WERI-Rb-1 (cell line): ENCODE measurements at places on chromosomes 16 and 17.

DNA sequence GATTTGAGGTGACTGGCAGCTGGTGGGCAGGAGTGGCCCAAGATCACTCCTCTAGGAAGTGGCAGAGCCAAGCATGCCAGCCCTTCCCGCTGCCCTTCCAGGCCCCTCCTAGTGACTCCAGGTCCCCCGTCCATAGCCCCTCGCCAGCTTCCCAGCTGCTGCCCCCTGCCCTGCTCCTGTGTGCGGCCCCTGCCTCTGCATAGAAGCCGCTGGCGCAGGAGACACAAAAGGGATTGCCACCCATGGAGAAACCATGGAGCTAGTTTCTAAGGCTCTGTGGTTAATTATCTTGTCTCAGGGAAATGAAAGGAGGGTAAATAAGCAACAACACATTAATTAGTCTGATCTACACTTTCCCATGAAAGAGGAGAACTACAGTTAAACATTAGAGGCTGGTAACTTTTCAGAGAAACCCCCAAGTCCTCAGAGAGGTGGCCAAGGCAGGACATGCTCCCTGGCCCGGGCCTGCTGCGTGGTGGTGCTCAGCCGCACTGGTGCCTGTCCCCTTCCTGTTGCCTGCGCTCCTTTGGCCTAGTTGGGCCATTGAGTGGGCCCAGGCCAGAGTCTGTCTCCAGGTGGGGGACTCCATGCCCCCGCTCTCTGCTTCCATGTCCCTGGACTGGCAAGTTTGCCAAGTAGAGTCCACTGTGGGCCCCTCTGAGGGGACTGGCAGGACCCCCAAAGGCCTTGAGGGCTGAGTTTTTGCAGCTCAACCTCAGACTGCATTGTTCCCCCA, 65.2 kb downstream of the PRMT7 start:
- DNase-seq: no peak

- no peak for DNase-seq
Observed at GRCh38 chr16:25501530-25502255, 190.1 kb upstream of the HS3ST4 start.

DNA sequence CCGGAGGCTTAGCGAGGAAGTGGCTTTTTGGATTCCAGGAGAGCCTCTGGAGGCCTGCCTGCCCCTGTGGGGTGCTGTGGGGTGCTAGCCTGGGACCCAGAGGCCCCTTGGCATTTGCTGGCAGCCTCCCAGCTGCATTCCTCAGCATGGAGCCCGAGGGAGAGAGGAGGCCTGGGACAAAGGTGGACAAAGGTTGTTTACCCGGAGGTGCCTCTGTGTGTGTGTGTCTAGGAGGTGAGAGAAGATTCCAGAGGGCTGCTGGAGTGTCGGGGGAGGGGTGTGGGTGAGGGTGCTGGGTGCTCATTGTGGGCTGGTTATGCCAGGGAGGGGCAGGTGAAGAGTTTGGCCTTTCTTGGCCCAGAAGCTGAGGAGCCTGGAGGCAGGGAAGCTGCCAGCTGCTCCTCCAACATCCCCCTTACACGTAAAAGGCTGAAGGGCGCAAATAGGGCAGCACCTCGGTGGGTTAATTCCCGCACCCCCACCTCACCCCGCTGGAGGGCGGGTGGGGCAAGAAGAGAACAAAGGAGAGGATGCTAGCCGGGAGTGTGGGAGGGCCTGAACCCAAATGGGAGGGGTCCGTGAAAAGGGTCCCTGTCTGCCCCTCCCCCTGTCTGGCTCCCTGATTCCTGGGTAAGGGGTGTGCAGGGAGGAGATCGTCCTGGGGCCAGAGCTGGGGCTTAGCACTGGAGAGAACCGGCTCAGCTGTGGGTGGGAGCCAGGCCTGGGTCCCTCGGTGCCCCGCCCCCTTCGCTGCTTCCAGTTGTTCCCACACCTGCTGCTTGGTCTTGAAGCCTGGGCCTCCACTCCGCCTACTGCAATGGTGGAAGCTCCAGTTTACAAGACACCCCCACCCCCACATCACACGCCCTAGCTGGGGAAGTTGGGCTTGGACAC, 9.9 kb downstream of the HEXIM2 start:
- peak; percentile 72 for DNase-seq

DNA sequence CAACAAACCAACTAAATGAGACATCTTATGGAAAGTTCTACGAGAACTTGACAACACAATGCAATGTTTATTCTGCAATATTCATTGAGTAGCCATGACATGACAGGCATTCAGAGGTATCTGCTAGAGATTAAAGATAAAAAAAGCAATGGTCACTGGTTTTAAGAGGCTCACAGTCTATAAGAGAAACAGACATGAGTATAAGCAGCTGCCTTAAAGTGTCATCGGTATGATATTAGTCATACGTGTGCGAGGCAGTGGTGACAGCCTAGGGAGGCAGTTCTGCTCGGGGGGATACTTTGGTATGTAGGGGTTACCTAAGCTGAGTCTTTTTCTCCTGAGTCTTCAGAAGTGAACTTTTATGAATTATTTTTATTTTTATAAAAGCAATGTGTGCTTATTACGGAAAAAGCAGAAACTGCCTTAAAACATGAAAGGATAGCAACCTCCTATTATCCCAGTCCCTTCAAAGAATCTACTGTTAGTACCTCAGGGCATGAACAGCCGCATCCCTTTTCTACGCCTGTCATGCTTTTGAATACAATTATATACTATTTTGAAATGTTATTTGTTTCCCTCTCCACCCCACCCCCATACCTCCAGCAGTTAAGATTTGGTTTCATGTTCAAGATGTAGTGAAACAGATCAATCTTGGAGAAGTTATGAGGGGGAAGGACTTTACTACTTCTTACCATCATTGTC, 7.7 kb downstream of the ST6GALNAC1 start:
- no peak for DNase-seq

DNA sequence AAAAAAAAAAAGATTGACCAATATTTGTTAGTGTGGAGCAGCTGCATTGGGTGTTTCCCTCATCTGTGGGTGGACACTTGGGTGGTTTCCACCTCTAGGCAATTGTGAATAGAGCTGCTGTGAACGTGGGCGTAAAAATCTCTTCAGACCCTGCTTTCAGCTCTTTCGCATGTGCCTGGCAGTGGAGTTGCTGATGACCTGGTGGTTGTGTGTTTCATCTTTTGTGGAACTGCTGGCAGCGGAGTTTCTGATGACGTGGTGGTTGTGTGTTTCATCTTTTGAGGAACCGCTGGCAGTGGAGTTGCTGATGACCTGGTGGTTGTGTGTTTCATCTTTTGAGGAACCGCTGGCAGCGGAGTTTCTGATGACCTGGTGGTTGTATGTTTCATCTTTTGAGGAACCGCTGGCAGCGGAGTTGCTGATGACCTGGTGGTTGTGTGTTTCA, 21.4 kb downstream of the ZC3H18 start:
- no peak for DNase-seq

DNA sequence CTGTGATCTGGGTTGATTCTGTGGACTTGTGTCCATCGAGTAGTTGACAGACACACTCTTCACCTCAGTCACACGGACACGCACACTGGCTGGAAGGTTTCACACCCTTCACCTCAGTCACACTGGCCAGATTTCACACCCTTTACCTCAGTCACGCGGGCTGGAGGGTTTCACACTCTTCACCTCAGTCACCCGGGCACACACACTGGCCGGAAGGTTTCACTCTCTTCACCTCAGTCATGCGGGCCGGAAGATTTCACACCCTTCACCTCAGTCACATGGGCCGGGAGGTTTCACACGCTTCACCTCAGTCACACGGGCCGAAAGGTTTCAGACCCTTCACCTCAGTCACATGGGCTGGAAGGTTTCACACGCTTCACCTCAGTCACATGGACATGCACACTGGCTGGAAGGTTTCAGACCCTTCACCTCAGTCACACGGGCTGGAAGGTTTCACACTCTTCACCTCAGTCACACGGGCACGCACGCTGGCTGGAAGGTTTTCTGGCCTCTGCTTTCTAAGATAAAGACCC, 96.2 kb downstream of the PGS1 start:
- DNase-seq: no peak

- no peak for DNase-seq
Observed at GRCh38 chr16:67378642-67379041, 14.7 kb downstream of the TPPP3 start.

DNA sequence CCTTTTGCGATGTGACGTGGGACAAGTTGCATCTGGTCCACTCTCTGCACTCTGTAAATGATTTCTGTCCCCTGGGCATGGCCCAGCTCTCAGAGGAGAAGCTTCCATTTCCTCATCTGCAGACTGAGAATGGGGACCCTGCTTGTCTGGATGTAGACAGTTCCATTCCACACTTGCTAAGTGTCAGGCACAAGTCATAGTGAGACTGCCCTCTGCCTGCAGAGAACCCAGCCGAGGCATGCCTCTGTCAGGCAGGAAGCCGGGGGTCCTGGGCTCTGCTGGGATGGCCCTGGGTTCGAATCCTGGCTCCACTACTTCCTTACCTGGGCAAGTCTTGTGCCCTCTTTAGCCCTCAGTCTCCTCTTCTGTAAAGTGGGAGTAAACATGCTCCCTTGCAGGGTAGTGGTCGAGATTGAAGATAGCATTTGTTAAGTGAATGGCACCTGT, 4.1 kb downstream of the MAP2K3 start:
- no peak for DNase-seq

DNA sequence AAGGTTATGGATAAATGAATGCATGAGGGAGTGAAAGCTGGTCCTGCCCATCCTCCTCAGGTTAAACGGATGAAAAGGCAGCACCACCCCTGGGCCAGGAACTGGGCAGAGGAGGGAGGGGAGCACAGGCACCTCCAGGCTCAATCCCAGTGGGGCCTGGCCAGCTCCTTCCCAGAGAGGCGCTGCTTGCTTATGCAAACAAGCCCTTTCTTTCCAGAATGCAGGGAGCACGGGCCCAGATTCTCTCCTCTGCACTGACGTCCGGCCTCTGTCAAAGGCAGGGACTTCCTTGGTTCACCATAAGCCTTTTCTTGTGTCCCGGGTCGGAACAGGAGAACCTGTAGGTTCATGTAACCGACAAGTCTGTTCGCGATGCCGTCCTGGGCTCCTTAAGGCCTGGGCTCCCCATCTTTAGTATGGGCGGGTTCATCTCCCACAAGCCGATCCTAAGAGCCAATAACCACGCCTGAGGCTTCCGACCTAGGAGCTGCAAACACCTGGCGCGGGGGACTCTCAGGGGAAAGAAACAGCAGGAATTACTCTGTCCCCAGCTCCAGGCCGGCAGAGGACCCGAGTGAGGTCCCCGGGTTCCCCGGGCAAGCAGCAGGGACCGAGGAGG, 16.3 kb downstream of the ENPP7 start:
- DNase-seq: no peak

DNA sequence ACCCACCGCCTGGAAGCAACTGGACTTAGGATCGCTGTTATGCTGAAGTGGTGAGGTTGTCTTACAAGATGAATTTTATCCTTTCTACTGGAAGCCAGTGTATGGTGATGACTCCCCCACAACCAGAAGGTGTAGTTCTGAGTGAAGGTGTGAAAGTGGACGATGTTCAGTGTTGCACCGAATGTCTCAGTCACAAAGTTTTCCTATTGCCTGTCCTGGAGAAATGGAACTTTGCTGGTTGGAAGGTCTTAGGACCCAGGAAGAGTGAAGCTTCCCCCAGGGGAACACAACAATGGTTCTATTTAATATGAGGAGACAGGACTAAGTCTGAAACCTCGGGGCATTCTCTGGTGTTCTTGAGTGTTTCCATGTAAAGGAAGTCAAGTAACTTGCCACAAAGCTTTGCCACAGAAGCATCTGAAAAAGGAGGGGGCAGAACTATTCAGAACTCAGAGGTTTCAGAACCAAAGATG, 44.2 kb downstream of the USP22 start:
- no peak for DNase-seq

DNA sequence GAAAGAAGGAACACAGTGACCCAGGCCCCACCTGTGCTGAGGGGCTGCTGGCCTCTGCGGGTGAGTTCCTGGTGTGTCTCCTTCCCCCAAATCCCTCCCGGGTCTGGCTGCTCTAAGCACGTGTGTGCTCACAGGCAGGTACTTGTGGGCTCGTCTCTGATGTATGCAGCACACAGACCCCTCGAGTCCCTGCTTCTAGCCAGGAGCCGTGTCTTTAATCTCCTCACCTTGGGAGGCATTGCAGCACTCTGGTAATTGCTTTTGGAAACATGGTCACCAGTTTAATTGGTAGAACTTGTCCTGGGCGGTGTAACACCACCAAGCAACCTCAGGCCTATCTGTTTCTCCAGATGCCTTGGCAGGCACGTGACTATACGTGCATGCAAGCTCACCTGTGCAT, 8.8 kb upstream of the RPL38 start:
- peak; percentile 56 for DNase-seq

GRCh38 chr16:86516623-86517003, 6.3 kb downstream of the FOXF1 start:
- peak; percentile 24 for DNase-seq

GRCh38 chr16:3474136-3474779, 21.0 kb downstream of the C16orf90 start:
- DNase-seq: no peak

DNA sequence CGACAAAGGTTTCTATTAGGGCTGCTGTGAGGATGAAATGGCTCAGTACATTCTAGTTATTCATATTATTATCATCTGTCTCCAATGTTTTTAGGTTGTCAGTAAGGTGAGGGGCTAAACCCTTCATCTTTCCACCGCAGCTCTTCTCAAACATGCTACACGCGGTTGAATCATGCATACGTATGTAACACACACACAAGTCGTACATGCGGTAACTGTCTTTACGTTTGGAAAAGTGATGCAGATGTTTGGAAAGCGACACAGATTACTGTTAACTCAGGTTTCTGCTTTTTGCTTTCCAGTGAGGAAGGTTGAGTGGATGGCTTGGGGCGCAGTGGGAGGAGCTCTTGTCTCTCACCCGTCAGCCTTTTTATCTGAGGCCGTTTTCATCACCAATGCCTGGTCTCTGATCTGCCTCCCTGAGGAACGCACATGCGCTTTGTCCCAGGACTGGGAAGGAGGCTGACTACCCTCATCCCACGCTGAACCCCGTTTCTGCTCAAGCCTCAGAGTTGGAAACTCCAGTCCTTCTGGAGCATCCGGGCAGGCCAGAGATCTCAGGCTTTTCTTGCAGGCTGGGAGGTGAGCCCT, 3.2 kb upstream of the FOXL1 start:
- DNase-seq: no peak

GRCh38 chr17:1918346-1919162, 88.7 kb downstream of the RPA1 start:
- no peak for DNase-seq

DNA sequence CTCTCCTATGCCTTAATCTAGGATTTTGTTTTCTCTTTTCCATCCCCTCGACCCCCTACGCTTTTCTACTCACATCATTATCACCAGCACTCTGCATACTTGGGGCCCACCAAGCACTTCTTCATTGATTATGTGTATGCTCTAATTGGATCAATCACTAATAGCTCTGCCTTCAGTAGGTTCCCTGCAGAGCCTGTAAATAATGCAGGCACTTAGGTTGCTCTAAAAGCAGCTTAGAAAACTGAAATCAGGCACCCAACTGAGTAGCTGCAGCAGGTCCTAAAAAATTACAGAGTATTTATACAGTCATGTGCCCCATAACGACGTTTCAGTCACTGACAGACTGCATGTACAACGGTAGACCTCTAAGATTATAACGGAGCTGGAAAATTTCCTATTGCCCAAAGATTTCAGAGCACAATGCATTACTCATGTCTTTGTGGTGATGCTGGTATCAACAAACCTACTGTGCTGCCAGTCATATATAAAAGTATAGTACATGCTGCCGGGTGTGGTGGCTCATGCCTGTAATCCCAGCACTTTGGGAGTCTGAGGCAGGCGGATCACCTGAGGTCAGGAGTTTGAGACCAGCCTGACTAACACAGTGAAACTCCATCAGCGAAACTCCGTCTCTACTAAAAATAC, 280.4 kb downstream of the HS3ST3B1 start:
- no peak for DNase-seq
